ENCODE measurements at places on chromosomes 13 and 19.

DNA sequence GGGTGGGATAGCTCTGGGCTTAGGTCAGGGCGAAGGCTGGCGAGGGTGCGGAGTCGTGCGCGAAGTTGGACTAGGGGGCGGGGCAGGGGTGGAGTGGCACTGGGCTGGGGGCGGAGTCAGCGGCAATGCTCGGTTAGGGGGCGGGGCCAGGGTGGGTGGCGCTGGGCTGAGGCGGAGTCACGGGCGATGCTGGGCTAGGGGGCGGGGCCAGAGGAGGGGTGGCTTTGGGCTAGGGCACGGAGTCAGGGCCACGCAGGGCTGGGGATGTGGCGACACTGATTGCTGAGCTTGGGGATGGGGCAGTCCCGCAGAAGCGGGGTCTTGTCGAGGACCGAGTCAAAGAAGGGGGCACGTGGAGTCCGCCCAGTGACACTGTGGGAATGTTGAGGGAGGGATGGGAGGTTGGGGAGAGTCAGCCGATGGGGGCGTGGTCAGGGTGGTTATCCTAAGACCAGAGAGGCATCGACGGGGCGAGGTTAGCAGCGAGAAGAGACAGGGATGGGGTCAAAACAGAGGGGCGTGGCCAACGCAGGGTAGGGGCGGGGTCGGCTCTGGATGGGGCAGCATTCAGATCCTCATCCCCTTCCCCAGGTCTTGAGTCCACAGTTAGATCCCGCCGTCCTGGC is 8.7 kb downstream of the HOMER3 start:
- peak; percentile 82 for DNase-seq

GRCh38 chr19:49333811-49334288 is 1.4 kb upstream of the CD37 start:
- DNase-seq, result peak; percentile 47

GRCh38 chr13:21344662-21345176 is 114.4 kb downstream of the ZDHHC20 start:
- DNase-seq, result no peak

GRCh38 chr13:49791711-49792549 is 552 bp downstream of the KPNA3 start:
- DNase-seq, result peak; percentile 36

DNA sequence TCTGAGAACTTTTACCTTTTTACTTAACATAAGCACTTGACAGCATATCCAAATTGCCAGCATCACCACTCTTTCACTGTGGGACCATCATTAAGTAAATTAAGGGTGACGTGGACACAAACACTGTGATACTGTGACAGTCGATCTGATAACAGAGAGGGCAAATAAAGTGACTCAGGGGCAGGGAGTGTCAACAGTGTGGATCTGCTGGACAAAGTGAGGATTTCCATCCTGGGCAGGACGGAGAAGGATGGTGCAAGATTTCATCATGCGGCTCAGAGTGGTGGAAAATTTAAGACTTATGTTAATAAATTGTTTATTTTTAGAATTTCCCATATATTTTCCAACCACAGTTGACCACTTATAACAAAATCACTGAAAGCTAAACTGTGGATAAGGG is 60.0 kb upstream of the WDFY2 start:
- DNase-seq, result no peak

- no peak for DNase-seq
Measured at GRCh38 chr13:37102896-37103295, 2.6 kb downstream of the CSNK1A1L start.

DNA sequence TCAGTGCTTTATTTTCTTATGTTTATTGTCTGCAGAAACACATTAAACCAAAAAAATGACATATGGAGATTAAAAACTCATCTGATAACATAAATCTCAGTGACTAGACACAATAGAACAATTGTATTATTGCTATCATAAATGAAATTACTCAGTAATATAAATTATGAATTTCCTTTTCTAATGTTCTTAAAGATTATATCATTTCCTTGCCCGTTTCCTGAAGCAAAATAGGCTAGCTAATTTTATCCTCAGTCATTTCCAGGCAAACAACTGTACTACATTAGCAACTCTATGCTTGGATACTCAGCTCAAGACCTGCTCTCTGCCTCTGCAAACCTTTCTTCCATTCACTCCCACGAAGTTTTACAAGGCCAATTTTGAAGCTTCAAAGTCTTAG is 61.2 kb downstream of the RFC3 start:
- no peak for DNase-seq

DNA sequence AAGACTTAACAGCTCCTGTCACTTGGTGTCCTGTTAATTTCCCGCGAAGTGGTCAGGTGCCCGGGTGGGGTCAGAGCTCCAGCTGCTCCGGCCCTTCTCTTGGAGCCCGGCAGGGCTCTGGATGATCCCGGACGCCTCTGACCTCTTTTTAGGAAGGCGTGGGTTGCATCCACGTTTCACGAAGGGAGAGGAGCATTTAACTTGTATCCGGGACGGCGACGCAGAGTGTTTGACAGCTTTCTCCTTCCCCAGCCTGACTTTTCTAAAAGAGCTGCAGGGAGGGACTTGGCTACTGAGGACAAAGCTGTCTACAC is 656 bp downstream of the ZNF155 start:
- DNase-seq, result no peak

Measured in stimulated activated CD4-positive, alpha-beta T cell treated with anti-CD3 and anti-CD28 coated beads, TNF-alpha, amount 100 ng/mL, for 1 hour (primary cell).